ENCODE measurements at places on chromosomes 2 and 18. TPM values are rescaled to one million over a fixed set of nuclear protein-coding genes. Genes with fewer than 3 reads are reported as not detected.

IL1A gene
- not detected for total RNA-seq

PLGLB2 gene
- not detected for total RNA-seq

MAT2A gene
- 543 TPM for total RNA-seq

CXCR4 gene
- 0.85 TPM for total RNA-seq

DSG3 gene
- total RNA-seq, result not detected

RTN4 gene
- 525 TPM for total RNA-seq

MDH1 gene
- 233 TPM for total RNA-seq

CLIP4 gene
- total RNA-seq, result 29.6 TPM

TAF4B gene
- 5.2 TPM for total RNA-seq

GLI2 gene
- total RNA-seq, result 28.5 TPM

Measured in A549 treated with ZK216348 at 1 μM for 4 hours (cell line).